ENCODE measurements at places on chromosomes 7 and 10.

DNA sequence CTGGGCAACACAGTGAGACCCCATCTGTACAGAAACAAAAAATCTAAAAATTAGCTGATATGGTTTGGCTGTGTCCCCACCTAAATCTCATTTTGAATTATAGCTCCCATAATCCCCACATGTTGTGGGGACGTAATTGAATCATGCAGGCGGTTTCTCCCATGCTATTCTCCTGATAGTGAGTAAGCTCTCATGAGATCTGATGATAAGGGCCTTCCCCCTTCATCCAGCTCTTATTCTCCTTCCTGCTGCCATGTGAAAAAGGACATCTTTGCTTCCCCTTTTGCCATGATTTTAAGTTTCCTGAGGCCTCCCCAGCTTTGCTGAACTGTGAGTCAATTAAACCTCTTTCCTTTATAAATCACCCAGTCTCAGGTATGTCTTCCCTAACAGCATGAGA lies 136.5 kb downstream of the SFMBT2 start:
- H3K36me3 ChIP-seq, result no peaks in the 10 kb centered on the region
- H3K27ac ChIP-seq, result no peak overlapping the region
- H3K4me3 ChIP-seq, result no peak overlapping the region
- DNase-seq, result no peak
- no peaks in the 10 kb centered on the region for H3K4me1 ChIP-seq

- no peaks in the 10 kb centered on the region for H3K36me3 ChIP-seq
- no peaks in the 10 kb centered on the region for H3K4me1 ChIP-seq
- H3K27me3 ChIP-seq, result no peaks in the 10 kb centered on the region
- no peak overlapping the region for H3K4me3 ChIP-seq
- no peak overlapping the region for H3K27ac ChIP-seq
- DNase-seq, result no peak
Observed at GRCh38 chr7:22776964-22777363, 45.7 kb downstream of the TOMM7 start.

DNA sequence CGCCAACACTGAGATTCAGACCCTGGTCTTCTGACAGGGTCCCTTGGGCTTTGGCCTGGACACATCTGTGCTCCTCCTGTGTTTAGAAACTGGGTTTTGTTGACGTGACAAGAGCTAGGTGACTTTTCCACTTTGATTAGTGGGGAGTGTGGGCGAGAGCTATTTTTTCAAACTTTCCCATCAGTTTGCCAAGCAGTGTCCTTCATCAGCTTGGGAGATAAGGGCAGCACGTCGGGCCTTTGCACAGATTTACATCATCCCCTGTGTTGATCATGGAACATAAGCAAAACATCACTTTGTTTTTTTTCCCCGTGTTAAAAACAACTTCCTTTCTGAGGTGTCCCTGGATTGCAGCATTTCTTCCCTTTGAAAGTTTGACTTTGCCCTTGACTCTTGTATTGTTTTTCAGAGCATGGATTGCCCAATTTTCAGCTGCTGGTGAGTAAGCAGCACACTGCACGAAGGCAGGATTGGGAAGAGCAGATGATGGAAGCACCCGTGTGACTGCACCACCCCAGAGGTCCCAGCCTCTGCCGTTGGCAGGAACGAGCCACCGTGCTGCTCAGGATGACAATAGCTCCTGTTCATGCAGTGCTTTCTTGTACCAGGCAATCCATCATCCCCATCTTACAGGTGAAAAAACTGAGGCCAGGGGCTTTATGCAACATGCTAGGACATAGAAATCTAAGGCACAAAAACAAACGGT lies 6.4 kb upstream of the IGFBP1 start:
- DNase-seq, result no peak
- no peaks in the 10 kb centered on the region for H3K36me3 ChIP-seq
- no peaks in the 10 kb centered on the region for H3K27me3 ChIP-seq
- H3K4me1 ChIP-seq, result no peaks in the 10 kb centered on the region
- no peak overlapping the region for H3K27ac ChIP-seq

DNA sequence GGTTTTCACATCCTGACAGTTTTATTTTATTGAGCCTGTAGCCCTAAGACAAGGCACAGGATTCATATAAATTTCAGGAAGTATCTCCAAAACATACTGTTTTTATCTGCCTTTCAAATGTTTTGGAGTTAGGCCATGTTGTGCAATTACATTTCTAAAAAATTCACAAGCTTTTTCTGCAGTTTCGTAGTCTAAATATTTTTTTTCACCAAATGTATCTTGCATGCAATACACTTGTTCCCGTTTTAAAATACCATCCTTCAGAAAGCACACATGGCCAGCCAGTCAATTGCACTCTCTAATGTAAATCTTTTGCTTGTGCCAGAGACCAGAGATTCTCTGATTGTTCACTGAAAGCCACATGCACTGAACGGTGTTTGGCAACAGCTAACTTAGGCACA lies 161.5 kb upstream of the PRKCQ start:
- no peaks in the 10 kb centered on the region for H3K27me3 ChIP-seq
- H3K36me3 ChIP-seq, result peaks cover 14% of the 10 kb centered on the region
- no peak for DNase-seq
- peaks cover 32% of the 10 kb centered on the region for H3K4me1 ChIP-seq
- H3K27ac ChIP-seq, result peak overlapping the region; percentile 86

DNA sequence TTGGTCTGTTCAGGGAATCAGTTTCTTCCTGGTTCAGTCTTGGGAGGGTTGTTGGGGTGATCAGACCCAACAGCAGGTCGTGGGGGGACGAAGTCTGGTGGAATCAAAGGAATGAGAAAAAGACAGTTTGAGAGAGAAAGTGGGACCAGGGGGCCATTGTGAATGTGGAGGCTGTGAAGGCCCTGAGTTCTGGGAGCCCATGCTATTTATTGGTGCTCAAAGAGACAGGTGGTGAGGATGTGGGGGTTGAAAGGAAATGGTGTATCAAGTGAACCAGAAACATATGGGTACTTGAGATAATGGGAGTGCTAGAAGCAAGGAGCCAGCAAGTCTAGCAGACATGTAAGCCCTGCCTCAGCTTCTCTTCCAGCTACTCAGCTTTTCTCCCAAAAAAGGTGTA lies 84.1 kb downstream of the CCSER2 start:
- H3K4me3 ChIP-seq, result no peak overlapping the region
- DNase-seq, result no peak
- H3K4me1 ChIP-seq, result no peaks in the 10 kb centered on the region
- H3K27me3 ChIP-seq, result no peaks in the 10 kb centered on the region

DNA sequence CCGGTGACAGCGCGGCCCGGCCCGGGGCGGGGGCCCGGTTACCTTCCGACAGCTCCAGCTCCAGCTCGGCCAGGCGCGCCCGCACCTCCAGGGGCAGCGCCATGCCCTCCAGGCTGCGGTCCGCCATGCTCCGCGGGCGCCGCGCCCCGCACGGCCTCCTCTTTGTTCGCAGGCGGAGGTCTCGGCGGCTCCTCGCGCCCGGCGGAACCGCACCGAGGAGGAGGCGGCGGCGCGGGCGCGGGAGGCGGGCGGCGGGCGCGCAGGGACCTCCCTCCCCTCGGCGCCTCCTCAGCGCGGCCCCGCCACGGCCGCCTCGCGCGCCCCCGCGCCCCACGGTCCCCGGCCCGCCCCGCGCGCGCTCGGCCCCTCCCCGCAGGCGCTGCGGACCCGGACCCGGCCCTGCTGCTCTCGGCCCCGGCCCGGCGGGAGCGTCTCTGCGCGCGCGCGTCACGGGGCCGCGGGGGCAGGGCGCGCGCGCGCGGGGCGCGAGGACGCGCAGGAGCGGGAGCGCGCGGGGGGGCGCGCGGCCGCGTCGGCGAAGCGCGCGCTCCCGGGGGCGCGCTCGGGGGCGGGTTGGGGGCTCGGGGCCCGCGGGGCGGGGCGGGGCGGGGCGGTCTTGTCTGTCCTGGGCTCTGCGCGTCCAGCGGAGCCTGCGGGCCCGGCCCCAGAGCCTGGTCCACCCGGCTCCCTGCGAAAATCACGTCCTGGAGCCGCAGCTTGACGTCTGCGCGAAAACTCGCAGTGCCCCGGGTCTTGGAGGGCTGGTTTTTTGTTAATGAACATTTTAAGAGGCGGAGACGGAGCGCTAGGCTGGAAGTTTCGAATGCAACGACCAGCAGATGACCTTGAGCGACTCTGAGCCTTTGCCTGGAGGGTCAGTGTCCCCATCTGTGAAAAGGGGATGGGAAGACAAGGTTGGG lies at the start of gene DIP2C:
Gene DIP2C, minus strand, starts transcription at position 217 of the 920 bp plus-strand sequence. Its CDS starts 90 bp downstream, at position 127.
- no peaks in the 10 kb centered on the region for H3K27me3 ChIP-seq
- no peak for DNase-seq
- H3K4me1 ChIP-seq, result no peaks in the 10 kb centered on the region
- H3K27ac ChIP-seq, result peak within 1 kb of the TSS; percentile 50

- peak overlapping the region; percentile 98 for H3K27ac ChIP-seq
- H3K36me3 ChIP-seq, result no peaks in the 10 kb centered on the region
- H3K4me1 ChIP-seq, result peaks cover 36% of the 10 kb centered on the region
Observed at GRCh38 chr7:22579961-22580360, 80.0 kb upstream of the STEAP1B start.
